ENCODE measurements at places on chromosomes 1 and 21. TPM values are rescaled to one million over a fixed set of nuclear protein-coding genes. Genes with fewer than 3 reads are reported as not detected.

Gene LAMC1
- total RNA-seq = 428 TPM

Gene MANEAL
- 0.88 TPM for total RNA-seq

Gene EXO5
- total RNA-seq = 10.2 TPM

Gene DNAH14
- total RNA-seq = 1.9 TPM

Gene SYCP1
- not detected for total RNA-seq

Gene ZNF670
- 6.2 TPM for total RNA-seq

Measured in pulmonary artery endothelial cell (primary cell).